ENCODE measurements at places on chromosomes 3 and 15.

GRCh38 chr3:89847955-89848354 is 740.5 kb downstream of the EPHA3 start:
- ATAC-seq = no peak

GRCh38 chr15:85592148-85592547 is 202.6 kb downstream of the KLHL25 start:
- no peak for ATAC-seq

DNA sequence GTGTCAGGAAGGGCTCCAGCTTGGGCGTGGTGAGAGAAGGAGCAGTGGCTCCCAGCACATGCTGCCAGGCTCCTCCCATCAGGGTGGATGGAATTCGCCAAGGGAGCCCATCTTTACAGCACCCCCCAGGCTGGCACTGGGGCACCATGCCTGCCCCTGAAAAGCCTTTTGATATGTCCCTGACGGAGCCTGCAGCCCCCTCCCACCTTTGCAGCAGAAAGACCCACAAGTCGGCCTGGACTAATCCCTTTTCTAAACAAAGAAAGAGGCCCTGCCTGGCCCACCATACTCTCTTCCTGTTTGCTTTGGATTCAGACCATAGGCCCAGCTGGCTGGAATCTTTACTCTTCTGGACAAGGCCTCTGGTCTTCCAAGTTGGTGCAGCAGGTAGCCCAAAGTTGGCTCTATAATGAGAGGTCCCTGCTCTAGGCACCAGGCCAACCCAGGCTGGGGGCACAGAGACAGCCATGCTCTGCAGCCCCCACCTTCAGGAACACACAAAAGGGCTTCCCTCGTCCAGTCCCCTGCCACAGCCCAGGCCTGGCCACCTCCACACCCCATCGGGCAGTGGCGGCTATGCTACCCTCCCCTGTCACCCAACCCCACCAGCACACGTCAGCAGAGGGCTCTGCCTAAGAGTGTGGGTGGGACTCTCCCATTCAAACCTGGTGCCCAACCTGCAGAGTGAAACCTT is 5.4 kb downstream of the ANPEP start:
- ATAC-seq = no peak

DNA sequence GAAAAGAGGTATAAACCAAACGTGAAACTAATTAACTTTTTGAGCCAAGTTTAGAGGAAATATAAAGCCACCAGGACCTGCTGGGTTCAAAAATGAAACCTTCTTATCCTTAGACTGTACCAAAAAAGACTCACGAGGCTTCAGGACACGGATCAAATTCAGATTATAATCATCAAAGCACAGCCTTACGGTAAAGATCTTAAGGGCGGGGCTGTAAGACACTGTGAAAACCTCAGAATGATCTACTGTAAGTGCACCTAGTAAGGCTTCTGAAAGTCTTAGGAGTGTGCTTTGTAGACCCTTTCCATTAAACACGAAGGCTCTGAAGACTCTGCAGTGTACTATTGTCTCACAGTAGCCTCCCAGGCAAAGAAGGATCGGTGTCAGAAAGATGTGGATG is 26.8 kb downstream of the TARS3 start:
- no peak for ATAC-seq

DNA sequence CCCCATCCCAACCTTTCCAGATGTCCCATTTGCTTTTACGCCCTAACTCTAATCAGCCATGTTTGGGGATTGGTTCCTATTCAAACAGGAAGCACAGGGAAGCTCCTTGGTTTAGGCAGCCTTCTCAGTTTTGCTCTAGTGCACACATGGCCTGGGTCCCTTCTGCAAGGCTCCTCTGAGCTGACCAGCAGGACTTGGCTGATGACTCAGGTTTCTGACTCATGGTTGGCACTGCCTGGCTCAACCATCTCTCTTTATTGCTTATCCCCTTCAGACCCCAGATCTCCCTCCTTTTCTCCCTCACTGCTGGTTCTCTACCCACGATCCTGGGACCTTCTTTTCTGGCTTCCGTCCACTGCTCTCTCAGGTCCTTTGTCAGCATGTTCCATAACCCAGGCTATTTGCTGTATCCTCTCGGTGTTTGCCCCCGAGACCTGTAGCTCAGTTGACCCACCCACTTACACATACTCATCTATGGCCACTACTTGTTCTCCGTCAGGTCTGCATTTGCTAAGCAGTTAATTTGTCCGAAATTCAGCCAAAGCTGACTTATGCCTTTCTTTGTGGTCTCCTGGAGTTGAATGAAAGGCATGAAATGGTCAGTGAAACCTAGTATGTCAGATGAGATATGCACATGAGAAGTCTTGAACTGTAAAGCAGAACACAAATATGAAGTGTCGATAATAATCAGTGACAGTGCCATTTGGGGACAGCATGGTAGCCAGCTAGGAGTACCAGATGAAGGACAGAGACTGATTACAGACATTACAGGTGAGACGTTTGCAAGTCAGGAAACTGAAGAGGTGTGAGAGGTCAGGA is 323.5 kb upstream of the ROPN1 start:
- no peak for ATAC-seq

- no peak for ATAC-seq
Measured at GRCh38 chr3:122727294-122727693, 46.7 kb downstream of the PARP14 start.

- ATAC-seq = no peak
Measured at GRCh38 chr15:98881526-98882520, 125.8 kb downstream of the PGPEP1L start.

- ATAC-seq = peak; percentile 77
Measured at GRCh38 chr3:152222327-152222726, 46.4 kb upstream of the MBNL1 start.

DNA sequence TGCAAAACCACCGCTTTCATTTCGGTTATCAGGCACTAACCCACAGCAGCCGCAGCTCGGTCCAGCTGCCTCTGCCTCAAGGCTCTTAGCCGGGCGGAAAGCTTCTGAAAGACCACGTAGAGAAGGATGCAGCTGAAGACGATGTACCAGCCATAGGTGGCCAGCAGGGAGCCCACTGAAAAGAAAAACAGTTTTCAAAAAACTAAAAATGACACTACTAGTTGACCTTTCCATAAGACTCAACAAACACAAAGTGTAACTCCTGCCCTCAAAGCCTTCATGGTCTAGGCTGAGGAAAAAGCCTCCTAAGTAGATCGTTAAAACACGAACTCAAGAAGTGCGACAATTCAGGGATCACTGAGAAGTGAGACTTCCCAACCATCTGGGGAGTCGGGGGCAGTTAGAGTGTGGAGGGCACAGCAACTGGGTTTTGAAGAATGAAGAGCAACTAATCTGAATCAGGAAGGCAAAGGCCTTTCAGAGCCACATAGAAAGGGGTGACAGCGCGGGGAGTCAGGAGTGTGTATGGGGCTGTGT is 716 bp downstream of the SELENOS start:
- peak; percentile 17 for ATAC-seq

DNA sequence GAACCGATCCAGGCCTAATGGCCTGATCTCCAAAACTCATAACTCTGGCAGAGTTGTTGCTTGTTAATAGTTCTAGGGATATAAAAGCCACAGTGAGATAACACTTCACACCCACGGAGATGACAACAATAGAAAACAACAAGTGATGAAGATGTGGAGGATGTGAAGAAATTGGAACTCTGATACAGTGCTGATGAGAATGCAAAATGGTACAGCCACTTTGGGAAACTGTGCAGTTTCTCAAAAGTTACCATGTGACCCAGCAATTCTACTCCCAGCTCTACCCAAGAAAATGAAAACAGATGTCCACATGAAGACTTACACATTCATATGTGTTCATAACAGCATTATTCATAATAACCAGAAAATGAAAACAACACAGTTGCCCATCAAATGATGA is 3.8 kb downstream of the CMTM7 start:
- ATAC-seq = peak; percentile 14

DNA sequence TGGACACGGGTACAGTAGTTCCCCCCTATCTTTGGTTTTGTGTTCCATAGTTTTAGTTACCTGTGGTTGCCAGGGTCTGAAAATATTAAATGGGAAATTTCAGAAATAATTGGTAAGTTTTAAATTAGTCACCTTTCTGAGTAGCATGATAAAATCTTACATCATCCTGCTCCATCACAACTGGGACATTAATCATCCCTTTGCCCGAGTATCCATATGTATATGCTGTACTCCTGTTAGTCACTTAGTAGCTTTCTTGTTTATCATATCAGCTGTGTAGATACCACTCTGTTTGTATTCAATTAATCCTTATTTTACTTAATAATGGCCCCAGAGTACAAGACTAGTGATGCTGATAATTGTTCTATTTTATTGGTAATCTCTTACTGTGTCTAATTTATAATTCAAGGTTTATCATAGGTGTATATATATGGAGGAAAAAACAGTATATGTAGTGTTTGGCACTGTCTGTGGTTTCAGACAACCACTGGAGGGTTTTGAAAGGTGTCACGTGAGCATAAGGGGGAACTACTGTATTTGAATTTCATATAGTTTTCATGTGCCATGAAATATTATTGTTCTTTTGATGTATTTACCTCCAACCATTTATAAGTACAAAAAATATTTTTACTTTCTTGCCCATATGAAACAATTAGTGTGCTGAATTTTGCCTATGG is 41.4 kb downstream of the CTDSPL2 start:
- ATAC-seq = peak; percentile 97

DNA sequence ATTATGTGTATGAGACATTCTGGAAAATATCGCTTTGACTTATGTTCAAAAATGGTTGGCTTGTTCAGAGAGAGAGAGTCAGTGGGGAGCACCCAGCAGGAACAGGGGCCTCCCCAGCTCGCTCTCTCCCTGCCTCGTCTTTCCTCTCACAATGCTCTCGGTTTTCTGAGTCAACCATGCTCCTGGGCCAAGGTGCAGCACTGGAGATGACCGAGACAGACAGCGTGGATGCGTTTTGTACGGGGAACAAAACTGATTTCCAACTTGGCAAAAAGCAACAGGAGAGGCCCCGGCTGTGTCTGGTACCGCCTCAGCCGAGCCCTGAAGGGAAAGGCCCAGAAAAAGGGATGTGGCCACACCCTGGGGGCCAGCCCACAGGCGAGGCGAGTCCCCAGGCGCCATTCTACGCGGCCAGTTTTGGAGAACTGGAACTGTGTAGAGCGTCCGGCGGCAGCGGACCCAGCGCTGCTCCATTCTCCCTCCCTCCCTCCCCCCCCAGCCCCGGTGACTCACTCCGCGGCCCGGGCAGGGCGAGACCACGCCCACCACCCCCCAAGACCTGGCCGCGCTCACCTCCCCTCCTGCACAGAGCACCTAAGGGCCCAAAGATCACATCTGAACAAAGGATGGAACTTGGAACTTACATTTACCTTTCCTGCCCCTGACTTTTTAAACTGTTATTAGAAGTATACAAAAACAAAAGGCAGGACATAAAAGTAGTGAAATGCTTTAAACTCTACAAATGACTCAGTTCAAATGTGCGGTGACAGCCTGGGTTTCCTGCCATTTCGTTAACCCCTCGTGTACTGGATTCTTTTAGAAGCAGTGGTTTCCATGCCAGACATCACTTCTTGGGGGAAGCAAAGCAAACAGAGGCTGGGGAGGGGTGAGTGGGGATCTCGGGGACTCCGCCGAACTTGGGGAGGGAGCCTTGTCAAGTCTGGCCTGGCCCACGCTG is 12.7 kb downstream of the ATP10A start:
- peak; percentile 73 for ATAC-seq

DNA sequence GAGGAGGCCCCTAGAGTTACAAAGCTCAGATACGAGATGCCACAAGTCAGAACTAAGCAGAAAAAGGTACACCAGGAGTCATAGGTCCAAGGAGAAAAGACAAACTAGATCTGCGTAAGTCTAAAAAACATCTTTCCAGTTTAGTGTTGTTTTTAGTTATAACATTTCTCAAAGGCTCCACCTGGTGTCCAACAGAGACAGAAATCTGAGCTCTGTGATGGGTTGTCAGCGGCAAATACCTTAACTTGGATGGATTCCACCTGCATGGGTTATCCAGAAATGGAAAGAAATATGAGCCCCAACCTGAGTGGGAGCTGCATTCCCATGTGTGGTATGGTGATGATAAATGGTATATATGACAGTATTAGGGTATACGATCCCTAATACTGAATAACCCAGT is 238.6 kb upstream of the CHRM5 start:
- ATAC-seq = no peak

GRCh38 chr3:133837487-133838295 is 32.1 kb downstream of the SRPRB start:
- no peak for ATAC-seq

GRCh38 chr3:90011131-90011530 is 903.7 kb downstream of the EPHA3 start:
- no peak for ATAC-seq
